Hematopoietic multipotent progenitor cell treated with erythropoietin and hydrocortisone succinate and interleukin-3 and kit ligand, for 17 days (in vitro differentiated cells): ENCODE measurements at places on chromosomes 5 and 9.

GRCh38 chr5:64384765-64385164 lies 121.0 kb upstream of the RGS7BP start:
- DNase-seq = no peak

- DNase-seq = no peak
Observed at GRCh38 chr9:124770359-124771020, 621 bp downstream of the NR6A1 start.

GRCh38 chr5:164115420-164115819 lies 610.0 kb downstream of the MAT2B start:
- DNase-seq = no peak

DNA sequence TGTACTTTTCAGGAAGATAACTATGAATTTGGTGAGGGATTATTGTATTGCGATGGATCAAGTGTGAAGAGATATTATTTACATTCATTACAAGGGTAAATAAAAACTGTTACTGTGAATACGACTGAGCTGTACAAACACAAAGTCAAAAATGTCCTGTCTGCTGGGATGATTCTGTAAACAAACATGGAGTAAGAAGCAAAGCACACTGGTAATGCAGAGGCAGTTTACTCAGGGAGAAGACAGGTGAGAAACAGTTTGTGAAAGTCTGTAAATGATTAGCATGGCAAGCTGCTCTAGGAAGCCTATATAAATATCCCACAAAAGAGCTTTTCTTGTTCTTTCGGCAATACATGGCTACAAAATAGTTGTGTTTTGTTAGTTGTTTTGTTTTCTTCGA lies 115.4 kb upstream of the GNA14 start:
- no peak for DNase-seq
